ENCODE measurements at places on chromosomes 7 and 10.

- no peak for DNase-seq
These were observed 324.5 kb downstream of the PHF14 start for GRCh38 chr7:11298220-11298619.

DNA sequence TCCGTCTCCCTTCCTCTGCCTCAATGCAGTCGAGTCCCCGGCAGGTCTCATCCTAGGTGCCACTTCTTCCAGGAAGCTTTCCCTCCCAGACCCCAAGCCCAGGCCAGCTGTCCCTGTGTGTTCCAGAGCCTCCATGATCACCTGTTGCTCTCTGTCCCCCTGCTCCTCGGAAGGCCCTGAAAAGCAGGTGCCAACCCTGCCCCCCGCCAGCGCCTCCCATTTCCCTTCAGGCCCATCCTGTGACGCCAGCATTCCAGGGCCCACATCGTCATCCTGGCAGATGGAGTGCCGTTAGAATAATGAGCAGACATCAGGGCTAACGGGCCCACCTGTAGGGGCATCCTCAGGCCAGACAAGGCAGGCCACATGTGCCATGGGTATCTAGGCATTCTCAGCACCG, 253.0 kb upstream of the PPP2R2D start:
- no peak for DNase-seq

GRCh38 chr10:90047243-90047729, 345.9 kb downstream of the KIF20B start:
- no peak for DNase-seq

DNA sequence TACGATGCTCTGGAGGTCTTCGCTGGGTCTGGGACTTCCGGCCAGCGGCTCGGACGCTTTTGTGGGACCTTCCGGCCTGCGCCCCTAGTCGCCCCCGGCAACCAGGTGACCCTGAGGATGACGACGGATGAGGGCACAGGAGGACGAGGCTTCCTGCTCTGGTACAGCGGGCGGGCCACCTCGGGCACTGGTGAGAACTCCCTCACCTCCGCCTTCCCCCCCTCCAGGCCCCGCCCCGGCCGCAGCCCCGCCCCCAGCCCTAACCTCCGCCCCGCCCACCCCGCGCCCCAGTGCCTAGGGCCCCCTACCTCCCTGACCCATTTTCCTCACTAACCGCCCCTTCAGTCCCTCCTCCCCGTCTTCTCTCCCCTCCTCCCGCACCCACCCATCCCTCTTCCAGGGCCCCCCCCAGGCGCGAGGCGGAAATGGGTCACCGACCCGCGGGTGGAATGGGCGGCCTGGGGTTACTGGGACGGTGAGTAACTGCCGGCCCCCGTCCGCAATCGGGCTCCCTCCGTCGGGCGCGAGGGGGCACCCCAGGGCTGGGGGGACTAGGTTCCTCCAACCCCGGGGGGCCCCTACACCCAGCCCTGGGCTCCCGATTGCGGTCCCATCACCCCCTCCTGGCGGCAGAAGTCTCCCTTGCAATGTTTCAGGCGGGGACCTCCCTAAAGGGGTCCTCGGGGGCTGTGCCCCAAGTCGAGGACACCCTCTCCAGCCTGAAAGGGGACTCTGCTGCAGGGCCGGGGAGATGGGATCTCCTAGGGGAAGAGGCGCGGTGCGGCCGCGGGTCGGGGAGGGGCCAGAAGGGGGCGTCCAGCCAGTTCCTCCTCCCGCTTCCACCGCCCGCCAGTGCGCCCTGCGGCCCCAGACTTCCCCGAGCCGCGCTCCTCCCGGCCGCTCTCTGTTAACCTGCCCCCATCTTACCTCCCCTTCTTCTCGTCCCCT, 2.1 kb downstream of the PCOLCE start:
- peak; percentile 44 for DNase-seq

GRCh38 chr7:46319841-46320240, 398.8 kb upstream of the IGFBP3 start:
- no peak for DNase-seq

DNA sequence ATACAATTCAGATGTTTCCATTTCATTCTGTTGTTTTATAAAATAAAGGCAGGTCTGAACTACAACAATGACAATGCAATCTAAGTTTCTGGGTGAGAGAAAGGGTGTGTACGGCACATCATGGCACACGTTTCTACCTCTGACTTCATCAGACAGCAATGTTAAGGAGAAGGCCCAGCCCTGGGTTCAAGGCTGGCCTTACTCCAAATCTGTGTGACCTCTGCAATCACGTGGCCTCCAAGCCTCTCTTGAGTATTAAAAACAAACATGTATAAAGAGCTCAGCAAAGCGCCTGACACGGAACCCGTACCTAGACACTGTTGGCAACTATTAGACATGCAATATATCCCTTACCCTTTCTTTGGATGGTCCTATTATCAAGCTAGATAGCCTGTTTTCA, 114.1 kb downstream of the LARP4B start:
- no peak for DNase-seq
